ENCODE measurements at places on chromosomes 3 and 15.
A peak's percentile ranks its signal among the peaks of the same experiment; 100 is the strongest.

GRCh38 chr15:55007561-55007960 lies 189.2 kb downstream of the RSL24D1 start:
- no peak for DNase-seq

GRCh38 chr3:136311261-136311660 lies 61.1 kb downstream of the PCCB start:
- DNase-seq: no peak

DNA sequence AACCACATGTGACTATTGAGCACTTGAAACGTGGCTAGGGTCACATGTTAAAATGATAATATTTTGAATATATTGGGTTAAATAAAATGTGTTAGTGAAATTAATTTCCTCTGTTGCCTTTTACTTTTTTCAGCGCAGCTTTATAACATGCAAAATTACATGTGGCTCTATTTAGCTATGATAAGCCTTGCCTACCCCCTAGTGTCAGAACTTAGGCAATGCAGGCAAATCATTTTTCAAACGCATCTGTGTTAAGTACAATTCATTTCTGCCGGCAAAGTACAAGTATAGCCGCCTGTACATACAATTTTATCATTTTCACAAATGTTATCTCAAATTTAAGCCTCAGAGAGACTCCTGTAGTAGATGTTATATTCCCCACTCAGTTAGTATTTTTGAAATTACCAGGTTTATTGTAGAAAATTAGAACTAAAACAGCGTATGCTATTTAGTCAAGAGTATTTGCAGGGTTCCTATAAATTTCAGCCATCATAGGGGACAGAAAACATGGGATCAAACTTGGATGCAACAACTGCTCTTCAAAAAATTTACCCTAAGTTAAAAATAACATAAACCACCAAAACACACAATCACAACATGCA lies 56.1 kb downstream of the TAFA4 start:
- peak; percentile 81 for DNase-seq

DNA sequence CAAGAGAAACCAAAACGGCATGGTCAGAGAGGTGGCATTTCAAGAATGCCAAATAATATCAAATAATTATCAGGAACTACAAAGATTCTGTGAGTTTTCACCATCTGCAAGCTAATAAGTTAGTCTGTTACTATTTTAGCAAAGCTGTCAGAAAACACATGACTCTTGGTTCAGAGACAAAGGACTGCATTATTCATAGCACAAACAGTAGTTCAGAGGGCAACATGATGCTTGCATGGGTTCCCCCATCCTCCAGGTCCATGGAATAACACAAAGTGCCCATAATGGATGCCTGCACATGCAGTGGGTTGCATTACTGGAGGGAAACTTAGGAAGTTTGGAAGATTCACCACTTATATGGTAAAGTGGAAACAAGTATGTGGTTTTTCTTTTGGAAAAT lies 228.8 kb upstream of the ALCAM start:
- DNase-seq: no peak

GRCh38 chr15:38231436-38231835 lies 21.2 kb upstream of the SPRED1 start:
- no peak for DNase-seq

DNA sequence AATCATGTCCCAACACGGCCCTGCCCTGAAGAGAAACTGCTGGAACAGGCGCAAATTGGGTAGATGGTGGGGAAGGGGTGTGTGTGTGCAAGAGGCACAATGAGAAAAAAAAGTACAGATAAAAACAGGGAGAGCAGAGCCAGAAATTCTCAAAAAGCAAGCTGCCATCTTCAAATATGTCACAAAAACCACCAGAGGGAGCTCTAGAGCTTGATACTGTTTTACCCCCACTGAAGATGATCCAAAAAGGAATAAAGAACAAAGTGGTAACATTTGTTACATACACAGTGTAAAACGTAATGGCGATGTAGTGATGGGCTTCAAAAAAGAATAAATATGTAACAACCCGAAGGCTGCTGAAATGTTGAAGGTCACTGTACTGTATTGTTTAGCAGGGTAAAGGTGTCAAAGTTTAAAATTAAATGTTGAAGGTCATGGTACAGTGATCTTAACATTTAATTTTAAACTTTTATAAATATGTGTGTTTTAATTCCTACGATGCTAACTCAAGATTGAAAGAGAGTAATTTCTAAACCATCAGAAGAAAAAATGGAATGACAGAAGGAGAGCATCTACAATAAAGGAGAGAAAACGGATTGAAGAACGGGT lies 6.0 kb downstream of the SNRPA1 start:
- DNase-seq: peak; percentile 75
